ENCODE measurements at places on chromosomes 1 and 21.
A peak's percentile ranks its signal among the peaks of the same experiment; 100 is the strongest.

GRCh38 chr1:48572646-48573258 lies 100.7 kb upstream of the SPATA6 start:
- no peak for DNase-seq

- no peak for DNase-seq
Measured at GRCh38 chr1:215545096-215545495, 22.0 kb upstream of the KCTD3 start.

- peak; percentile 4 for DNase-seq
Measured at GRCh38 chr1:241423541-241424479, 66.8 kb upstream of the RGS7 start.

DNA sequence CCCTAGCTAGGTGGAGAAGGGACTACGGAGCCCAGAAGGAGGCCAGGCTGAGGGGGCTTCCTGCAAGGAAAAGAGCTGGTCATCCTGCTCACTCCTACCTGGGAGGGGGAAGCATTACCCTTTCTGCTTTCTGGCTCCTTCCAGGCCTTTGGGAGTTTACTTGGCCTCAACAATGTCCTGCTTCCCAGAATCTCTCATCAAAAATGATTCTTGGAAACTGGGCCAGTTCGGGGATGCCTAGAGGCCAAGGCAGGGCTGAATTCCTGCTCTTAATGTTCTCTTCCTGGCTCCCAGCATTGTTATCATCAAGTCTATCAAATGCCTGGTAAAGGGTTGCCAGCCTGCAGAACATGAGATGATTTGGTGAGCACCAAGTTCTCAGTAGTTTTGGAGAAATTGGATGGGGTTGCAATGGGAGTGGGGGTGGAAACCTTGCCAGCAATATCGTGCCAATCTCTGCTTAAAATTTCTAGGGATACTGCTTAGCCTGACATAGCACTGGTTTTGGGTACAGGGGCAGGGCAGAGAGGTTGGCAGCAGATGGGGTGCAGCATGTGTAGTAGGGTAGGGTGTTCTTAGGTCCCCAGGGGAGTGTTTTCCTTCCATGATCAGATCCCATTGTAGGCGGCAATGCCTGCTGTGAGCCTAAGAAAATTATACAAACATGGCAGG lies 7.7 kb upstream of the PAFAH2 start:
- no peak for DNase-seq

DNA sequence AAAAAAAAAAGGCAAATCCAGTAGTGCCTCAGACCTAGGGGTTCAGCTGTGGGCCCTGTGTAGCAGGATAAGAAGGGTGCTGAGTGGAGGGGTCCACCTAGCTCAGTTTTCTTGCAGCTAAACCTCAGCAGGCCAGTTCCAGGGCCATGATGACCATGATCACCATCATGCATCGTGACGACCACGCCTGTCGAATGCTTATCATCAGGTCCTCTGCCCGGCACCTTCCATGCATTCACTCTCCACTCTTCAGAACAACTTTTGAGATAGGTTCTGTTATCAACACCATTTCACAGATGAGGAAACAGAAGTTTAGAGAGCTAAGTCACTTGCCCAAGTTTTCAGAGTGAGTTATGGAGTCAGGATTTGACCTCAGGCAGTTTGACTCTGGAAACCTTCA lies 54.9 kb downstream of the ACBD3 start:
- no peak for DNase-seq

DNA sequence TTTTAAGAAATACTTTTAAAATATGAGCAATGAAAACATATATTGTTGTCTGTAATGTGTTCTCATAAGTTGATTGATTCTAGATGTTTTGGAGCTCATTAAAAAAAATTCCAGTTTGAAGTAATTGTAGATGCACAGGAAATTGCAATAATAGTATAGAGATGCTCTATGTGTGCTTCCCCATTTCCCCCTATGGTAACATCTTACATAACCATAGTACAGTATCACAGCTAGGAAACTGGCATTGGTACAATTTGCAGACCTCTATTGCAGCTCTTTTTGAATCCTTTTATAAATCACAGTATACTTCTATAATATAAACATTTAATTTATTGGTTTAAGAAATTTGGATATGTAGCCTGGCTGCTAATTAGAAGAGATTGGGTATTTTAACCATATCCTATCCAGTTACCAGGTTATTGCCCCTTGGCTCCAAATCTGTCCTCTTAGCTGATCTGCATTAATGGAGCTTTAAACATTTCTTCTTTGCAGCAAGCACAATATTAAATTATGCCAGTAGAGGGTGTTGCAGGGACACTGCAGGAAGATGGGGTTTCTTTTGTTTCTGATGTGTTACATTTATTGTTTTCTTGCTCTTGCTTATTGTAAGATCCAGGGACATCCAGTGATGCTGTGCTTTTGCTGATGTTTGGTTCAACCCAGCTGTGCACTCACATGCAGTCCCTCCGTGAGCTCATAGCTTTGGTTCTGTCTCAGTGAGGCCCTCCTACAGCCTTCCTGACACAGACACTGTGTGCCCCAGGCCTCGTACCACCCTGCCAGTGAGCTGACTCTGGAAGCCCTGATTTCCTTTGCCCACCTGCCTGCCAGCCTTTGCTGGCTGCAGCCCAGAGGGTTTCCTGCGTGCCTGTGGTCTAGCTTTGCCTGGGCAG lies 103.3 kb downstream of the RABGAP1L start:
- DNase-seq = no peak

- no peak for DNase-seq
Measured at GRCh38 chr1:38201431-38201830, 154.8 kb upstream of the POU3F1 start.

DNA sequence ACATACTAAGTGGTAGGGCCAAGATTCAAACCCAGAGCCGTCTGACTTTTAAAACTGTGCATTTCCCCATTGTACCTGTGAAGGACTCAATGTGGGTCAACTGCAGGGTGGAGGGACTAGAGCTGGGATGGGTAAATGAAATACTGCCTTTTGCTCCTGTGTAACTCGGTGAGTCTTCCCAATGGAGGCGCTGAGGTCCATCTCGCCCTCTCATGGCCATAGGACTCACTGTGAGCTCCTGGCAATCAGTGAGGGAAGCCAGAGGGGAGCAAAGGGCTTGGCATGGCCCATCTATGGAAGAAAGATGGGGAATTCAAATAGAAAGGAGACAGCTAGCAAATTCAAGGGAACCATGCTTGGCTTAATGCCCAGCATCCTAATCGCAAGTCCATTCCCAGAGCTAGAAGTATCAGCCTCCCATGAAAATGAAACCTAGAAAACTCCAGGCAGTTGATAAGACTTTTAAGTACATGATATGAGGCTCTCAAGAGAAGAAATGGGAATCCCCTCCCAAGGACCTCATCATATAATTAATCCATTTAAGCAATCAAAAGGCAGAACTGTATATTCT lies 25.4 kb upstream of the CGN start:
- DNase-seq = no peak

DNA sequence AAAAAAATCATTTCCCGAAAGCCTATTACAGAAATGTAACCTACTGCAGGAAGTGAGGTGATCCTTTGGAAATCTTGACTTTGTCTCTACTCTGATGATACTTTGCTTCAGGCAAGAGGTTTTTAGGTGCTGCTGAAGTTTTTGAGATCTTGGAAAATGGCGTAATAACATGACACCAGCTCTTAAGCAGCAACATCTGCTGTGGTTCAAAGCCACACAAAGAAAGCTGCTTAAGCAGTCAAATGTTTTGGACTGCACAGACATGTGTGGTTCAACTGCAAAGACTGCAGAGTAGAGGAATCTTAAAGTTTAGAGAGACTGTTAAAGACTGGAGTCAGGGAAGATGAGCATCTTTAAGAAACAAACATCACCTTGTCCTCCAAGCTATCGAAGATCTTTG lies 139.0 kb downstream of the RASAL2 start:
- no peak for DNase-seq

GRCh38 chr1:182391028-182391361 lies 595 bp downstream of the GLUL start:
- DNase-seq = no peak

DNA sequence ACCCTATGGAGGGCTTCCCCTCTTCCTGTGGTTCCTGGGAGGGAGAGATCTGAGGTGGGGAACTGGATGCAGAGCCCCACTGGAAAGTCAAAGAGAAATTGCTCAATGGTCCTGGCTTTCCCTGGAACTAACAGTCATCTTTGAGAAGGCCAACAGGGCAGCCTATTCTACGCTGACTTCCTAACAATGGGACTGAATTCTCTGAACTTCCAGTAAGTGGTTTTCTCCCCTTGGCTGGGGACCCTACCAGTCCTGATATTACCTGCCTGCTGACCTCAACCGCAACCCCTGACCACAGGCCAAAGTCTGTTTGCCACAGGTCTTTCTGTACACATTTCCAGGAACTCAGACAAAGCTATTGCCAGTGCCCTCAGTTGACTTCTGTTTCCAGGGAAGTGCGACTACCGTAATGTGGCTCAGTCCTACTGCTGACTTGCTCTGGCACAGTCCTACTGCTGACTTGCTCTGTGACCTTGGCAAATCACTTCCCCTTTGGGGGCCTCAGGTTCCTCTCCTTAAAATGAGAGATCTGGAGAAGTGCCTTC lies 55.3 kb downstream of the C8B start:
- DNase-seq = no peak

GRCh38 chr1:53147174-53147573 lies 4.7 kb upstream of the SLC1A7 start:
- DNase-seq = no peak

DNA sequence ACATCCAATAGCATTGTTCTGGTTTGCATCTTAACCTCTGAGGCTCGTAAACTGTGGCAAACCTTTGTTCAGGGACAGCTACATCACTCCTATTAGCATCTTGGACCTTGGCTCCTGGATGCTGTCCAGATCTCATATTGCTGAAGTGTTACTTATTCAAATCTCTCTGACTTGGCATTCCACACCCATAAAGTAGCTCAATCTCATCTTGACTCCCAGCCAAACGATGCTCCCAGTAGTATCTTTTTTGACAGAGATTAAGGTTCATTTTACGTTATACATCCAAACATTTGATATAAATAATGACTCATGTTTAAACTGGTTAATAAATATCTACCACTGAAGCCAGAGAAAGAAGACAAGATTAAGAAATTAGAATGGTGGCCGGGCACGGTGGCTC lies 4.4 kb upstream of the FLVCR1 start:
- no peak for DNase-seq

DNA sequence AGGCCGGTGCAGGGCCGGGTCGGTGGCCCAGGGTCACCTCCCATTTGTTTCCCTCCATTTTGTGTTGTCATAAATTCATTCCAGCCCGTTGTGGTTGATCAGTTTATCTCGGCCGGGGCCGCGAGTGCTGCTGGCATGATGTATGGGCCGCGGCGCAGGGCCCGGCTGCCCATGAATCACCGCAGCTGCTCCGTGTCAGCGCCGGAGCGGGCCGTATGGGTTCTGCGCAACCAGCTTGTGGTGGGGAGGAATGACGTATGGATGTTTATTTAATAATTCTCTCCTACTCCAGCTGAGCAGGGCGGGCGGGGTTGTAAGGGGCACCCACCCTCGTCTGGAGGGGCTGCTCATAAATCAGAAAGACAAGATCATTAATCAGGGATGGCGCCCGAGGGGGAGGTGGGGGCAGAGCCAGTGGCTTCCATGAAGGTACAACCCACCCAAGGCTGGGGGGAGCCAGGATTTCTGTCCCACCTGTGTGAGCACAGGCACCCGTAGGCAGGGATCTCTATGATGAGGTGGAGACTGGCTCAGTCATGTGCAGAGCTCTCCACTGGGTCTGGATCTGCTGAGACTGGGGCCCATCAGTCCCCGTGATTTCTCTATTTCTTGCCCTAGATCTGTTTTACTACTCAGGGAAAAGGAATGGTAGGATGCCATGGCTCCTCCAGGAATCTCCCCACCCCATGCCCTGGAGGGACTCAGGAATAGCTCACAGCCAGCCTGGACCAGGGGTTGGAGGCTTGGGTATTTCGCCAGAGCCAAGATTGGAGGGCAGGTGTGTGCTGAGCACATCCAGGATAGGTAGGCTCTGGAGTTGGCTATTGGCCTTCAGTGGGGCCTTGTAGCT lies 27.8 kb downstream of the TMEM53 start:
- no peak for DNase-seq

DNA sequence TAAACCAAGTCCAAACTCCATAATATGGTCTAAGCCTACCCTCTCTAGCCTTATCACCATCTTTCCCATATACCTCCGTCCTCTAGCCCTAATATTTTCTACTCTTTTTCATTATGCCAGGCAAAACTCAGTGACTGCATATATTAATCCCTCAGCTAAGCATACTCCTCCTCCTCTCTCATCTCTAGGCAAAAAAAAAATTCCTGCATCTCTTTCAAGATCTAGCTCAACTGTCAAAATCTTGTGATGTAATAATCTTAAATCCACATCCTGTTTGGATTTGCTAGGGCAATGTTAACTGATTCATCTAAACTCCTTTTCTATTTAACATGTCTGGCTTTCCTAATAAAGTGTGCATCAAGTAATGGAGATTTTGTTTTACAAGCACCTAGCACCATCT lies 20.4 kb downstream of the PRPF38A start:
- DNase-seq = no peak

DNA sequence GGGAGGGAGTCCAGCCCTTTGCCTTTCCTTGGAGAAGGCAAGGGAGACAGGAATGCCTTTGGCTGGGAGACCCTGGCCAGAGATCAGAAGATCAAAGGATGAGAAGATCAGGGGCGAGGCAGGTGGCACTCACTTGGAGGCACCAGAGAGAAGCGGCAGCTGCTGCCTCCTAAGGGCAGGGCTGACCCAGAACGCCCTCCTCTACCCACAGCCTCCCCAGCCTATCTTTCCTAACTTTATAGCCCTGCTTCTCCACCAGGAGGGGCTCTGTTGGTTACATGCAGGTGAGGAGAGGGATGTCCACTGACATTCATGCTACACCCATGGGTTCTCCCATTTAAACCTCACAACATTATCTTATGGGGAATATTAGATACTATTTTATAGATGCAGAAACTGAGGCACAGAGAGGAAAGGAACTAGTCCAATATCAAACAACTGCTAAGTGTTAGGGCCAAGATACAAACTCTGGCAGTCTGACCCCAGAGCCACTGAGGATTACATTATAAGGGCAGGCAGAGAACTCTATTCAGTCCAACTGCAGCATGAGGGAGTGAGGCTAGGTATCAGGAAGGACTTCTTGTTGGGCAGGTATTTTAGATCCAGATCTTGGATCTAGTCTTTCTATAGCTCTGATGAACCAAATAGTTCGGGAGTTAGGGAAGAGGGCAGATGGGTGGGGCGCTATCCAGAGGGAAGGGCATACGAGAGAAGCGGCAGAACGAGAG lies 19.9 kb downstream of the LGR6 start:
- DNase-seq = no peak

DNA sequence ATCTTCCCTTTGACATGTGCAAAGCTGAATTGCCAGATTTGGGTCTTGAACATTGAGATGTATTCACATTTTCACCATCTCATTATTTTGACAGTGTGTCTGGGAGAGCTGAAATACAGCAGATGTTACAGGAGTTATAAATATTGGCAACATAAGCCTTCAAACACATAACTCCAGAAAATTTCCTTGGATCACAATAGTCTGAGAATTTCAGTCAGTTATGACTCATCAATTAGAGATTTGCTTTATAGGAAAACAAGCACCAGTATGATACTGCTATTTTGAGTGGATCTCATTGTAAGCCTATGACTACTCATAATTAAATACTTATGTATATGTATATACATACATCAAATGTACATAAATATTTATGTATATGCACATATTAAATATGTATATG lies 1171.8 kb downstream of the AMY1C start:
- DNase-seq = no peak
